ENCODE measurements at places on chromosomes 4 and X.
A peak's percentile ranks its signal among the peaks of the same experiment; 100 is the strongest.

DNA sequence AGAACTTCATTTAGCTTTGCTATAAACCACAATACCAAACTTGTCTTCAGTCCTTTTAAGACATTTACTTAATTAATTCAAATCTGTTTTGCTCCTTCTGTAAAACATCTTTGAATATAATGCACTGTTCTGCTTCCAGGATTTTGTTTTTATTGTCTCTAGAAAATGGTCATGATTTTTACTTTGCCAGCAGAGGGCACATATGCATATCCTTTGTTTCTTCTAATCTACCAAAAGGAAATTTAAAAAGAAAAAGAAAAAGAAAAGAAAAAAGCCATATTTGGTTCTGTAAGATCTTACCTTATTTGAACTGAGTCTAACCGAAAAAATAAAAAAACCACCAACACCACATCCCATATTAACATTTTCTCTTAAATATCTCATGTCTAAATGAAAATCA lies 101.9 kb upstream of the CCSER1 start:
- peak; percentile 11 for DNase-seq

DNA sequence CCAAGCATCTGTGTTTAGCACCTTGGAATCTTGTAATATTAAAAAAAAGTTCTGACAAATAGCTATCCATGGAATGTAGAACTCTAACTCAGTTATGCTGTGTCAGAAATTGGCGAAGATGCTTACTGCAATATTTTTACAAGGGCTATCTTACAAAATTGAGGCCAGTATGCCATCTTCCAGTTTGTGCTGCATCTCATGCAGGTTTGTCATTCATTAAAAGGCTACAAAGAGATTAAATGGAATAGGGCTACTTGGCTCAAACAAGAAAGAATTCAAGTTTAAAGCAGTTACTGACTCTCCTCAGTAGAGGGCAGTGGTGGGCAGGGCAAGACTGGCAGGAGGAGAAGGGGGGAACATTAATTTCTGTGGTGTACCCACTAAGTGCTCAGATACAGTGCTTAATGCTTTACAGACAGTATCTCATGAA lies 66.5 kb downstream of the SHROOM4 start:
- DNase-seq = no peak

DNA sequence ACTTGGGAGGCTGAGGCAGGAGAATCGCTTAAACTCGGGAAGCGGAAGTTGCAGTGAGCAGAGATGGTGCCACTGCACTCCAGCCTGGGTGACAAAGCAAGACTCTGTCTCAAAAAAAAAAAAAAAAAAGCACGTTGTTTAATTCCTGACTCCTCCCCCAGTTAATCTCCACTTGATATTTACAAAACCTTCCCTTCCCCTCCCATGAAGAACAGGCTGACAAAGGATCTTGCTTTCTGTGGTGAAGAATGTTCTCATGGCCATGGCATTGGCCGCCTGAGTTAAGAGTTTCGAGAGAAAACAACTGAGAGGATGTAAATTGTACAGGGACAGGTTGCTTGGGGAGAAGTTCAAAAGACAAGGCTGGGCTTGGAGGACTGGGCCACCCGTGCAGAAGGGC lies 168.2 kb upstream of the BCOR start:
- no peak for DNase-seq

DNA sequence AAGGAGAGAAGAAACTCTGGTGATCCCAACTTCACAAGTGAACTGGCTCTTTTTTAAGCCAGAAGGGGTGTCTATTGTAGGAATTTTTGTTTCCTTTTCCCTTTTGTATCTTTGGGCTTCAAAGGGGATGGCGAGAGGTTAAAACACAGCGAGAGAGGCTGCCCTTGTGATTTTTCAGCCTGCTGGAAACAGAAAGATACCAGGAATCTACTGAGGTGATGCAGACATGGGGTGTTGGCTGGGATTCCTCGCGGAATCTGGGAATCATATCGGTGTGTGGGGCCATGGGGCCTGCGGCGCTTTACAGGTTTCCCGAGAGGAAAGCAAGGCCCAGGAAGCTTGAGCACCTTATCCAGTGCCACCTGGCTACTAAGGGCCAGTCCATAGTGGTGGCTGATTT lies 99.4 kb upstream of the STX18 start:
- DNase-seq = no peak

DNA sequence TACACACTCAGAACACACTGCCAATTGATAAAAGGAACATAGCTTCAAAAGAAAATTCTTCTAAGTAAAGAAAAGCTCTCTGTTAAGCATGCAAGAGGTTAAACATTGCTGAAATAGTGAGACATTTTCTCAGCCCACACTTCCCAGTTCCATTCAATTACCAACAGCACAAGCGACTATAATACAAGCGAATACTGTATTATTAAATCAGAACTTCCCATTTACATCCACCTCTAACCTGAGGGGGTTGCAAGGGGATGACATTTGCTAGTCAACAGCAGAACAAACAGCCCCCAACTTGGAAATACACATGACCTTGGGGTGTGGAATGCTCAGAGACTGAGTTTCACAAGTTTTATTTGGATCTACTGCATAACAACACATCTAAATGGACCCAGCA lies 1.1 kb downstream of the FSTL5 start:
- no peak for DNase-seq

DNA sequence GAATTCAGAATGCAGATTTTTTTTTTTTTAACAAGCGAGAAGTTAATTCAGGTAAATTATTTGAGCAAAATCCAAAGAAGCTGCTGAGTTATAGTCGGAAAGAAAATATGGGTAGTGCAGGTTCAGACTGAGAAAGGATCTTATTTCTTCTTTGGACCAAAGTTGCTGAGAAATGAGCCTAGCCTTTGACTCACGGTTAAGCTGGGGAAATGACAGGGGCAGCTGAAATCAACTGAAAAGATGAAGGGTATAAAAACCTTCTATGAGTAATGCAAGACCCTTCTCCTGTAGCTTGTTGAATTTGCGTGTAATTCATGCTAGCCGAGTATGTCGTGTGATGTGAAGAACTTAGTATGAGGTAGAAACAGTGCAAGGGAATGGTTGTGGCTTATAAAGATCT lies 63.0 kb downstream of the KIAA0232 start:
- DNase-seq = no peak

GRCh38 chr4:182451441-182451840 lies 208.2 kb downstream of the TENM3 start:
- DNase-seq = no peak

- DNase-seq = no peak
Measured at GRCh38 chr4:125732632-125733031, 417.9 kb downstream of the FAT4 start.

- no peak for DNase-seq
Measured at GRCh38 chr4:112340023-112340422, 42.9 kb downstream of the ALPK1 start.

- DNase-seq = no peak
Measured at GRCh38 chr4:149980941-149981340, 97.3 kb upstream of the DCLK2 start.

DNA sequence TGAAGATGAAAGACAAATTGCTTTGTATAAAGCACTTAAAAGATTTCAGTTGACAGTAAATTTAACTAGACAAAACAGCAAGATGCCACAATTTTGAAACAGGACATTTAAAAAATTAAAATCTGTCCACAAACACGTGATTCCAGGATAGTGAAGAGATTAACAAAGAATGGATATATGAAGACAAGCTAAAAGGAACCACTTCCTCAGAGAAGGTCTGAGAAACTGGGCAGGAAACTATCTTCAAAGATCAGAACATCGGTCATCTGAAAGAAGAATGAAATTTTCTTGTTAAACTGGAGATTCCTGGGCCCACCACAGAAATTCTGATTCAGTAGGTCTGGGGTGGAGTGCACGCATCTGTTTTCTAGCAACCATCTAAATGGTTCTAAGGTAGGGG lies 1.4 kb downstream of the RWDD4 start:
- DNase-seq = no peak

DNA sequence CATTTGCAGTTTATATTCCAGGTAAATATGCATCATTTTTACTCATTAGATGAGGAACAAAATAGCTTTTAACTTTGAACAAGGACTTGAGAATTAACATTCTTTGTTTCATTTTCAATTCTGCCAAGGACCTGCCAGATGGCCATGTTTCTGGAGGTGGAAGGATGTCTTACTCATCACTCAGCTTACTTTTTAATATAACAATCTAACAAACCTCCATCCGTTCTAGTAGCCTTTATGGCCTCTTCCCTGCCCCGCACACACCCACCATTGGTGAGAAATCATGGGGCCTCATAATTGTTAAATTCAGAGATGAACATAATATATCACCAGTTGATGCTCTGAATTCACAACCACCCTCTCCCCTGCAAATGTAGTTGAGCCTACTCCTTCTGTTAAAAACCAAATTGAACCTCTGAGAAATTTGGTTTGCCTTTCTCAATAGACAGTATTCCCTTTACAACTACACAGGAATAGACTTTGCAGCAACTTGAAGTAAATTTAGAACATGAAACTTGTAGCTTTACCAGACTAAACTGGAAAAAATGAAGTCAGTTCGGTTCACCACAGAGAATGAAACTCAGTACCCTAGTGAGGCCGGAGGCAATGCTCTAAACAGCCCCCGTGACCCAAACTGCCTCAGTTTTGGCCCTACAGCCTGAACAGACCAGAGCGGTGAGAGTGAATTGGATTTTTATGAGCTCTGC lies 50.1 kb upstream of the ACSL4 start:
- no peak for DNase-seq

DNA sequence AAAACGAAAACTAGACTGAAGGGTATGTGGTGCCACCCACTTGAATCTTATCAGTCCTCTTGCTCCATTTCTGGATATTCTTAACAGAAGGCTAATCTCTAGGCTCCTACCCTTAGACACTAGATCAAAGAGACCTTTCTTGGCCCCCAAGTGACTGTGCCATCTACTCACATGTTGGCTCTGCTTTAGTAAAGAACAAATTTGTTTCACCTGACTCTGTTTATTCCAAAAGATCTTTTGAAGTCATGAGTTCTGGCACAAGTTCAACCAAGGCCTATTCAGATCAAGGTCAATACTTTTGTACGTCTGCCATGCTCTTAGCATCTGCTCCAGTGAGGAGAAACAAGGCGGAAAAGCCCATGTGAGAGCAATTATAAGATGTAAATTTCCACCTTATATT lies 37.3 kb downstream of the MAGEB17 start:
- no peak for DNase-seq

DNA sequence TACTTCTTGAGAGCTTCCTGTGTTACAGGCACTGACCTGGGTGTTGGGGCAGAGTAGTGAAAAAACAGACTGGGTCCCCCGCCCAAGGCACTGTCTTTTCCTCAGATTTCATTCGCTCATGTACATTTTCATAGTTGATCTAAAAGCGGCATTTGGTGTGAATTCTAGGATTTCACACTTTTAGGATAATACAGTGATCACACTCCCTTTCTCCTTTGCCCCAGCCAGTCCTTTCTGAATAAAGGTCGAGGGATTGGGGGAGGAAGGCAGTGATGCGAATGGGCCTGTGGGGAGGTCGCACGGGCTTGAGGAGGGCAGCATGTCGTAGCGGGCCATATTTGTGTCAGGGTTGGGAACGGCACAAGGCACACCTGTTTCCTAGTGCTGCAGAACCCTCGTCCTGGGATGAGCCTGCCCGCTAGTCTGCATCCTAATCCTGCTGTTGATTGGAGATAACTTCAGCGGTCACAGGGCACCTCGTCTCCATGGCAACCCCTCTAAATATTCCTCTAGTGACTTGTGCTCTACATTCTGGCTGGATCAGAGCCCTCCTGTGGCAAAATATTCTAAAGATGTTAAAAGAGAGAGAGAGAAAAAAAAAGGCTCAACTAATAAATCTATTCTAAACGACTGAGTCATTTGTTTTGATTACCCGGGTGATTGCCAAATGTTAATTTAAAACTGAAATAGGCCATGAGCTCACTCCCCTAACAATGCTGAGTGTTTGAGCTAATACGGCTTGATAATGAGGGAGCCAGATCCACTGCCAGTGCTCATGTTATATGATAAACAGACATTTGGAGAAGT lies 21.8 kb downstream of the FHL1 start:
- no peak for DNase-seq

All from NCI-H2029 treated with DMSO at 0.1 percent for 48 hours (cell line).